ENCODE measurements at places on chromosomes 5 and 9. TPM values are rescaled to one million over a fixed set of nuclear protein-coding genes. Genes with fewer than 3 reads are reported as not detected.

Gene SPATA31A3
- total RNA-seq = not detected

Gene SH3RF2
- 20.3 TPM for total RNA-seq

GRCh38 chr9:125422853-125423252 is 161.2 kb downstream of the GAPVD1 start:
- no peak for DNase-seq
- no peaks in the 10 kb centered on the region for H3K4me1 ChIP-seq
- no peaks in the 10 kb centered on the region for H3K27me3 ChIP-seq

GRCh38 chr9:96109680-96110351 is 192.2 kb downstream of the HSD17B3 start:
- no peaks in the 10 kb centered on the region for H3K4me1 ChIP-seq
- no peak overlapping the region for H3K4me3 ChIP-seq
- H3K27me3 ChIP-seq = no peaks in the 10 kb centered on the region
- no peak for DNase-seq

GRCh38 chr5:68343421-68343826 is 127.9 kb downstream of the PIK3R1 start:
- peaks cover 4% of the 10 kb centered on the region for H3K4me1 ChIP-seq
- no peak for DNase-seq
- no peak overlapping the region for H3K4me3 ChIP-seq
- H3K27ac ChIP-seq = no peak overlapping the region
- no peaks in the 10 kb centered on the region for H3K36me3 ChIP-seq
